Fibroblast of the aortic adventitia (primary cell): ENCODE measurements at places on chromosomes 4 and X. TPM values are rescaled to one million over a fixed set of nuclear protein-coding genes. Genes with fewer than 3 reads are reported as not detected.
A peak's percentile ranks its signal among the peaks of the same experiment; 100 is the strongest.

ZNF827 gene
- 10.7 and 16.7 TPM in 2 replicates for total RNA-seq

GALNT7 gene
- 15.4 and 19.6 TPM in 2 replicates for total RNA-seq

EIF4E gene
- total RNA-seq: 128 and 160 TPM in 2 replicates

MGARP gene
- 17.1 and 56.9 TPM in 2 replicates for total RNA-seq

USP53 gene
- total RNA-seq: 69.2 and 209 TPM in 2 replicates

- DNase-seq: no peak
These were observed 128.8 kb downstream of the SORBS2 start for GRCh38 chr4:185683222-185683621.

DNA sequence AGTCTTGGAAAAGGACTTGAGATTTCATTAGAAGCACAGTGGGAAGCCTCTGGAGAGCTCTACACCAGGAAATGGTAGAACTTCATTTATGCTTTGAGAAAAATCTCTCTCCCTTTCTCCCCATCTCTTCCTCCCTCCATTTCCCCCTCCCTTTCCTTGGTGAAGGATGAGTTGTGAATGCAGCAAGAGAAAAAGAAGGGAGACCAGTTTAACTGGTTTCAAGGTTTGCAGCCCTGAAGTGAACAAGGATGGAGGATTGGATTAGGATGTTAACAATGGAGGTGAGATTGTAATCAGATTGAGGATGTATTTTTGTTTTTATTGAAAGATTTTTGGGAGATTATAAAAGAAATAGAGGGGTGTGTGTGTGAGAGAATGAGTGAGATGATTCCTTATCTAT lies 99.5 kb downstream of the ANK2 start:
- DNase-seq: no peak

- DNase-seq: peak; percentile 82
These were observed 21.9 kb downstream of the ARMCX6 start for GRCh38 chrX:101595739-101596419.
